ENCODE measurements at places on chromosomes 3 and 15. TPM values are rescaled to one million over a fixed set of nuclear protein-coding genes. Genes with fewer than 3 reads are reported as not detected.

GYG1 gene
- total RNA-seq, result 37.5 TPM

DNA sequence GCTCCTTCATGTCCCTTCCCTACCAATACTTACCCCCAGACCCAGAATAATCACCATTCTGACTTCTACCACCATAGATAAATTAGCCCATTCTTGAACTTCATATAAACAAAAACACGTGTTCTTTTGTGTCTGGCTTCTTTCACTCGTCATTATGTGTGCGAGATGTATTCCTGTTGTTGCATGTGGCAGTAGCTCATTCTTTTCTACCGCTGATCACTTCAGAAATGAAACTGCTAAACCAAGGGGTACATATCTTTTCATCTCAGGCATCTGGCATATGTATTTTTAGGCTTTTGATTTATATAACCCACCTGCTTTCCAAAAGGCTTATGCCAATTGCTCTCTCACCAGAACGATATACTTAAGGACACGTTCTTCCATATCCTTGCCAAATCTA lies 13.8 kb upstream of the SCG3 start:
- no peak for DNase-seq

DUOX1 gene
- 0.35 TPM for total RNA-seq

DNA sequence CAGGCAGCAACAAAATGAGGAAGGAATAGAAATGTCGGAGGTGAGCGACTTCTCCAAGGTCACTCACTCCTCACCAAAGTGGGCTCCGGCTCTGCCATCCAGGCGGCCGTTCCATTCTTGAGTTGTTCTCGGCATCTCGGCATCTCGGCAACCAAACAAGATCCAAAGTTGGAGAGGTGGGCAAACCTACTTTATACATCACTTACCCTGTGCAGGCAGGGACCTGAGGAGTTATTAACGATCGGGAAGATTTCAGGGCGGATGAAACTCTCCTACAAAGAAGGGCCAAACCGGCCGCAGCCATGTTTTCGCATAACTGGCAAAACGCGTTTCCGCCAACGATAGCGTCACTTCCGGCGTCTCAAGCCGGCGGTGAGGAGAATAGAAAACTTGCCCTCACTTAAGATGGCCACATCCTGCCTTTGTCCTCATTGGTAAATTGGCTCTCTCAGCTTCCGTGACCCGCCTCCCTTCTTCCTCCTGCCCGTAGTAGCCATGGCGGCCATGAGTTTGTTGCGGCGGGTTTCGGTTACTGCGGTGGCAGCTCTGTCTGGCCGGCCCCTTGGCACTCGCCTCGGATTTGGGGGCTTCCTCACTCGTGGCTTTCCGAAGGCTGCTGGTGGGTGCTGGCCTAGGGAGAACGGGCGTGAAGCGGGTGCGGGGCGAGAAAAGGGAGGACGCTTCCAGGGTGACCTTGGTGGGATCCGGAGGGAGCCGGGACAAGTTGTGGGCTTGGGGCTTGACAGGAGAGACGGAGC lies at the start of the genes MRPL47 and NDUFB5:
TSS of gene MRPL47 (minus strand) at position 318 of the 758 bp plus-strand sequence. CDS start at position 304, 14 bp downstream.
TSS of gene NDUFB5 (plus strand) at position 474 of the 758 bp plus-strand sequence. CDS start at position 496, 22 bp downstream.
- peak; percentile 95 for DNase-seq

- no peak for DNase-seq
These were observed 84.8 kb upstream of the POMGNT2 start for GRCh38 chr3:43190670-43191069.

KNG1 gene
- total RNA-seq, result not detected

DNA sequence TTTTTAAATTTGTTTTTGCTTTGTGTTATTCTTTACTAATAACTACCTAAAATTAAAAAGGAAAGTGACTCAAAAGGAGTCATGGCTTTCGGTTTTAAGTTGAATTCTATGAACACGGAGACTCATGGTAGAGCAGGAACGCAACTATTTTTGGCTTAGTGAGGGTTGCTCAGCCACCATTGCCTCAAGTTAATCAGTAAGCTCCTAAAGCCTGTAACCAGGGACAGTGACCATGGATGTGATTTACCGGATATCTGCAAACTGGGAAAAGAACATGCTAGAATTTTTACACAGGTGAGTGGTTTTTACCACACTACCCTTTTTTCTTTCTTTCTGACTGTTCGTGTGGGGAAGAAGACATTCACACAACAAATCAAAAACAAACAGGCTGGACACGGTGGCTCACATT lies 11.8 kb downstream of the SLC12A8 start:
- DNase-seq, result peak; percentile 84

CHP1 gene
- total RNA-seq, result 130 TPM

DNA sequence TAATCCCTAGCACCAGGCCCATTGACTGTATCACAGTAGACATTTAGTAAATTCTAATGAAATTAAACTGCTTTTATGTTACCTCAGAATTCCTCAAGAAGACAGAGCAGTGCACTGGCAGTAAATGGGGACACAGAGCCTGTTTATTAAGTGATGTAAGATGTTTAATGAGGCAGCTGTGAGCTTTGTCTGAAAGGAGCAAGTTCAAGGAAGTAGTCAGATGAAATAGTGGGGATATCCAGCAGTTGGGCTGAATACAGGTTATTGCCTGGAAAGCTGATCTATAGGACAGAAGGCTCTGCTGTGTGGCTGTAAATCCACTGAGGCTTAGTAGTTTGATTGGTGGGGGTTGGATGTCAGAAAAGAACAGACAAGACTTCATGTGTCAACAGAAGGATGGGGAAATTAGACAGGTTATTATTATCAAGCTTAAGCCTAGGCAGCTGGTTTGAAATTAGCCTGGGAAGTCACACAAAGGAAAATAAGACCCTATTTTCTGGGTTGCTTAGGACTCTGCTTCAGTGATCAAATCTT lies 62.2 kb downstream of the PFN2 start:
- peak; percentile 8 for DNase-seq

- DNase-seq, result no peak
These were observed 172.0 kb upstream of the BFSP2 start for GRCh38 chr3:133227813-133228212.

- no peak for DNase-seq
These were observed 521.7 kb upstream of the MCTP2 start for GRCh38 chr15:93709708-93710107.

GRCh38 chr15:60797444-60798040 lies 318.6 kb upstream of the ICE2 start:
- peak; percentile 56 for DNase-seq

- no peak for DNase-seq
These were observed 88.8 kb downstream of the SMAD3 start for GRCh38 chr15:67154249-67154648.

DNA sequence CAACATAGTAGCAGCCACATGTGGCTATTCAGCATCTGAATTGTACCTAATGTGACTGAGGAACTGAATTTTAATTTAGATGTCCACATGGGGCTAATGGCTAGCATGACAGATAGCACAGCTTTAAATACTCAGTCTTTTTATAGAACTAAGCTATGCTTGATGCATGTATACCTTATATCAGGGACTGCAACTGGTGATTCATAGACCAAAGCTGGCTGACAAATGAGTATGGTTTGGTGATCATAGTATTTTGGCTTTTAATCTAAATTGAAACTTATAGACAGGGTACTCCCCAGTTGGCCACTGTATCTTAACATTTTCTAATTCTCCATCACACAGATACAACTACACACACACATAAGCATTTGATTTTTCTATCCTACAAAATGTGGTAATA lies 83.6 kb downstream of the IGSF11 start:
- no peak for DNase-seq

DNA sequence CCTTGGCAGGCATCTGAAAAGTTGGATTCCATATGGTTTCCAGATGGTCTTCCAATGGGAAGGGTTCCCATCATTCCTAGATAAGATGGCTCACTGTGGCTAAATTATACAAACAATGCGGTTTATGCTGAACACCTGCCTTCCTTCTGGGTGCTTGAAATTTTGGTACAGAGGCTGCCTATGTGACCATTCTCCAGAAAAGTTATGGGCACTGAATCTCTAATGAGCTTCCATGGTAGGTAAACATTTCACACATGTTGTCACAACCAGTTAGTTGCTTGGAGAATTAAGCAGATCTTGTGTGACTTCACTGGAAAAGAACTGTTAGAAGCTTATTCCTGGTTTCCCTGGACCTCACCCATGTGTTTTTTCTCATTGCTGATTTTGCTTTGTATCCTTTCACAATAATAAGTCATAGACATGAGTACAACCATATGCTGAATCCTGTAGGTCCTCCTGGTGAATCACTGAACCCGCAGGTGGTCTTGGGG lies 30.1 kb downstream of the PLOD2 start:
- peak; percentile 44 for DNase-seq

- no peak for DNase-seq
These were observed 58.4 kb downstream of the ASTE1 start for GRCh38 chr3:130968221-130968620.

CD86 gene
- total RNA-seq, result not detected

DNA sequence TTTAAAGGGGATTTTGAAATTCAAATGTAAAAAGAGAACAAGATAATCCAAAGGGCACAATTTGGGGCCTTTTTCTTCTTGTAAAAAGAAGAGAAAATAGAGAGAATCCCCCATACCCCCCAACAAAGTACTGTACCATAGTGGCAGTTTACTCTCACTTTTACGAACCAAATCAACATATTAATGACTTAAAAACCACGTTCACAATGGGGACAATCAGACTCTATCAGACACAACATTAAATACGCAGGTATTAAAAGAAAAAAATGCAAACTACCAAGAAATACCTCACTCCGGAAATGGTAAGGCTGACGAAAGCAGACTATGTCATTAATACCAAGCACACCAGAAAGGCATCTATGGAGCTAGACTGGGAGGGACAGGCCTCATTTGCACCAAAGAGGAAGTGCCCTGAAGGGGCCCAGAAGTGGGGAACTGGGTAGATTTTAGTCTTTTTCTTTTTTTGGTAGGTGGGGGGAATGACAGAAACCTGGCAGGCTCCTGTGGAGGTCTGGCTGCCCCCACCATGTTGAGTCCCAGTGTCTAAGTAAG lies 134.3 kb downstream of the TIGIT start:
- no peak for DNase-seq

COL8A1 gene
- 241 TPM for total RNA-seq

- DNase-seq, result no peak
These were observed 113.1 kb downstream of the THSD4 start for GRCh38 chr15:71228403-71228802.

- no peak for DNase-seq
These were observed 301.4 kb downstream of the RBMS3 start for GRCh38 chr3:29582273-29582672.

GRCh38 chr3:8885536-8886316 lies 77.5 kb downstream of the RAD18 start:
- no peak for DNase-seq

DNA sequence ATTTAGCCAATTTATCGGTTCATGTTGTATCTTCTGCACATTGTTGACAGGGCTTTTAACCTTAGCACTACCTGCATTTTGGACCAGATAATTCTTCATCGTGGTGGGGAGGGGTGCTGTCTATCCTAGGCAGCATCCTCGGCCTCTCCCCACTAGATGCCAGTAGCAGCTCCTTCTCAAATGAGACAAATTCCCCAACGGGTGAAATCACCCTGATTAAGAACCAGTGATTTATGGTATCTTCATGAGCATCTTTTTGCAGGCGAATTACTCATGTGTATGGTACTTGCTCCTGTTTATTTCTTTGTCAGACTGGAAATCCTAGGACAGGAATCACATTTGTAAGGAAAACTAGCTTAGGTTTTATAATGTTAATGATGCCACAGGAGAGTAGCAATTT lies 68.0 kb downstream of the C3orf70 start:
- no peak for DNase-seq

GRCh38 chr3:30520699-30521098 lies 85.7 kb upstream of the TGFBR2 start:
- no peak for DNase-seq

GRCh38 chr3:186589856-186590579 lies 19.5 kb downstream of the DNAJB11 start:
- peak; percentile 95 for DNase-seq

DNA sequence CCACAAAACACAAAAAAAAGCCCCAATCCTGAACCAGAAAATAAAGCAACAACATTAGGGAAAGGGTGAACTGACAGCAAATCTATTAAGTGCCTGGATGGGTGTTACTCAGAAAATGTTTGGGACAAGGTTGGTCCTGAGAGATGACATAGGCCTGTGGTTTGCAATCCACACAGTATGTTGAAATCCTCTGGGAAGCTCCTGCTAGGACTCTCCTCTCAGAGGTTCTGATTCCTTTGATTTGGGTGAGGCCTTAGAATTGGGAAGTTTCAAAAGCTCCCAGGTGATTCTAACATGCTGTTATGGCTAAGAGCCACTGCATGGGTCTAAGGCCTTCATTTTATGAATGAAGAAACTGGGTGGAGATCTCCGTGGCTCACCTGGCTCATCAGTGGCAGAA lies 18.4 kb downstream of the CLDN1 start:
- DNase-seq, result peak; percentile 52

SPSB4 gene
- not detected for total RNA-seq

DNA sequence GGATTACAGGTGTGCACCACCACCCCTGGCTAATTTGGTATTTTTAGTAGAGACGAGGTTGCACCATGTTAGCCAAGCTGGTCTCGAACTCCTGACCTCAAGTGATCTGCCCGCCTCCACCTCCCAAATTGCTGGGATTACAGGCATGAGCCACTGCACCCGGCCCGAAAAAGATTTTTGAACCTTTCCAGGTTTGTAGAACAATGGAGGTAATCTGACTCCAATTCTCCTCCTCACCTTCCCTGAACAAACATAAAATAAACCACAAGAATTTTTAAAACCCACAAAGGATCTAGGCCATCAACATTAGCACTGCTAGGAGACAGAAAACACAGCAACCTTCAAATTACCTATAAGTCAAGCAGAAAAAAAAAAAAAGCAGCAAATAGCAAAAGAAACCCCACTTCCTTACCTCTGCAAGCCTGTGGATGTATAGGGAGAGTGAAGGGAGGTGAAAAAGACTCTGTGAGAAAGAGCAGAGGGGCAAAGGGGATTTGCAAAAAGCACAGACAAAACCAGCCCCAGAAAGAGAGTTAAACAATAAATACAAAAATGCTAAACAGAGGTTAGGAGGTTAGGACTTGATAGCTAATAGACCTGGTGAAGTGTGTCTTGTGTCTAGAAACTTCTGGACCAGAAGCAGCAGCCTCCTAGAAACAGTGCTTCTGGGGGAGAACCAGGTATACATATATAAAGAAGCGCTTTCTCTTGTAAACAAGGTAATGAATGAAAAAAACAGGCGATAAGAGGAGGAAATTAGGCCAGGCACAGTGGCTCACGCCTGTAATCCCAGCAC lies 32.1 kb downstream of the TFDP2 start:
- peak; percentile 96 for DNase-seq

TMC3 gene
- total RNA-seq, result not detected

DNA sequence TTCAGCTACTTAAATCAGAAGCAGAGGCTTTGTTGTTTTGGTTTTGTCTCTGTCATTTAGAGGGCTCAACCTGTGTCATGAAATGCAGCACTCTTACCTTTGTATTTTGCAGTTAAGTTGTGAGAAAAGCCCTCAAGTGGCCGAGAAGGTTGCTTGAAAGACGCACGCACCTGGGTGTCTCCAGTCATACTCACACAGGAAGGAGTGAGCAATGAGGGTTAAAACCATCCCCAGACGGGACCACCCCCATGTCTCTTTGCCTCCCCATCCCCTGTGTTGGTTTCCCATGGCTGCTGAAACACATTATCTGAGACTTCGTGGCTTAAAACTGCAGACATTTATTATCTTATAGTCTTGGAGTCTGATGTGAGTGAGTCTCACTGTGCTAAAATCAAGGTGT lies 376.1 kb upstream of the CFAP20DC start:
- no peak for DNase-seq

Data from renal cortical epithelial cell (primary cell).